Heart left ventricle (tissue), 16 donors: ENCODE measurements at places on chromosomes 6 and 20. TPM values are rescaled to one million over a fixed set of nuclear protein-coding genes. Genes with fewer than 3 reads are reported as not detected.

DNA sequence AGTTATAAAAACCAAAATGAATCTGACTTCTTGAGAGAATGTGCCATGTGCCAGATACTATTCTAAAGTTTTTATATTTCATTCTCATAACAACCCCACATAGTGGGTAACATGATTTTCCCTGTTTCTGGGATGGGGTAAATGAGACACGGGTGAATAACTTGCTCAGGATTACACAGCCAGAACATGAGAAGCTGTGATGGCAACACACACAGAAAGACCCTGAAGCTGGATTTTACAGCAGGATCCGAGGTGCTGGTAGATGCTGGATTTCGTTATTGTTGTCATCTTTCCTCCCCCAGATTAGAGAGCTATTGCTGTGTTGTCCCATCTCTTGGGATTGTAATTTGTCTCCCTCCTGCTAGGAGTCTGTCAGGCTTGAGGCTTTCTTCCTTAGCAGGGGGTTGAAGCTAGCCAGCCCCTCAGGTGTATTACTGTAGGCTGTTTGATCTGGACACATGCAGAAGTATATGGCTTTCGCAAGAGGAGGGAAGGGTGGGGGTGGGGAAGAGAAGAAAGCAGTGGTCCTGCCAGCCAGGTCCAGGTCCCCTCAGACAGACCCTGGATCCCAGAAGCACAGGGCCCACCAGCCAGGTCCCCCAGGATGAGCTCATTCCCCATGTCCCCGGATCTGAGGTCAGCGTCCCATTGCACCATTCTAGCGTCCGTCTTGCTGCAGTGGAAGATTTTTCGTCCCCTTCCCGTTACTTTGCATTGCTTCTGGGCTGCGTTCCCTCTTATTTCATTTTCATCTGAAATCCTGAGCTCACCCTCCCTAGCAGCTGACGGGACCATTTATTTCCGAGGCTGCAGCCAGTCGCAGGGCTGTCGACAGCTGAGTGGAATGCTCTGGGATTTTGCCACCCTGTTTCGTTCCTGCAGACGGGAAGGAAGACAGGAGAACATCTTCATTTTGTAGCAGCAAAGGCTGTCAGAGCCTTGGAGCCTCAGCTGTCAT is 7.3 kb upstream of the KCNG1 start:
- H3K36me3 ChIP-seq: no peaks in the 10 kb centered on the region
- H3K27ac ChIP-seq: no peak overlapping the region
- peaks cover 60% of the 10 kb centered on the region for H3K27me3 ChIP-seq
- peak; percentile 9 for DNase-seq
- no peak overlapping the region for H3K4me3 ChIP-seq

Gene HLA-DQB1
- 2.5 TPM for total RNA-seq

DNA sequence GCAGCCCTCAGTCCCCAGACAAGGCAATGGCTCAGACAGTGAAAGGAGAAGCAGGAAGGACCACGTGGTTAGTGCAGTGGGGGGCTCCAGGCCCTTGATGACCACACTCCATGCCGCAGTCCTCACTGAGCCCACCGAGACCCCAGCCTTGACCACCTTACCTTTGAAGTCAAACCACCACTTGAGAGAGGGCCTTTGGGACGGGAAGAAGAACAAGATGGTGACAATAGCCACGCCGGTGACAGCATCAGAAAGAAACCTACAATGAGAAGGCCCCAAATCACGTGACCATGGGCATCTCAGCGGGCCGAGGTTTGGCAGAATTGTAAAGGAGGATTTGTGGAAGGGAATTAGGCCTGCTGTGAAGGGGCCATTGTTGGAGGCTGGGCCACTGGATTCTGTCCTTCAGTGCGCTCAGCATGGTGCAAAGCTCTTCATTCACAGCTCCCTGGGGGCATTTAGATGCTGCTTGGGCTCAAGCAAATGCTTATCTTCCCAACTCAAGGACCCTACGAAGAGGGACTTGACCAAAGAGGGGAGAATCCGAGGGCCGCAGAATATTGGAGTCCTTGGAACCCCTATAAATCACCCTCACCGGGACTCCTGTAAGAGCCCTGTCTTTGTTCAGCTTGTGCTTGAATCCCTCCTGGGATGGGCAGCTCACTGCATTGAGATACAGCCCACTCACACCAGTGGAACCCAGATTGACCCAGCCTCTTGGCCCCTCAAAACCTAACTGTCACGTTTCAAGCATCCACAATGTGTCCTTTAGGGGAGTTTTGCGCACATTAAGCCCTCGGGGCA is 33.2 kb upstream of the OCSTAMP start:
- H3K4me3 ChIP-seq: no peak overlapping the region
- H3K4me1 ChIP-seq: no peaks in the 10 kb centered on the region
- no peak for DNase-seq
- no peaks in the 10 kb centered on the region for H3K36me3 ChIP-seq

Gene CNR1
- total RNA-seq: 0.47 TPM

DNA sequence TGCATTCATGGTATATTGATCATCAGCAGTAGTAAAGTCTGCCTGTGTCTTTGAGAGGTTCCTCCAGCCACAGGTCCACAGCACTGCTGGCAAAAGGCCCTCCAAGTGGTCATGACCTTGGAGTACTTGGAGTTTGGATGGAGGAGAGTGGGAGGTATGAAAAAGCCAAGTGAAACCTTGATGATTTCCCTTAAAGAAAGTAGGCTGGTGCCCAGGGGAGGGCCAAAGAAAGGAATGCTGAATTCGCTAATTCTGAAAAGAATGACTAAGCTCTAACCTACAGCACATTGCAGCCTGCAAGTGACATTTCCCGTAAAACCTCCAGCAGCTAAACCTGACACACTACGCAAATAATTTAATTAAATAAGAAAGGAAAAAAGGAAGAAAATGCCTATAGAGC is 223.4 kb upstream of the TAB2 start:
- H3K27me3 ChIP-seq: no peaks in the 10 kb centered on the region
- H3K36me3 ChIP-seq: no peaks in the 10 kb centered on the region
- no peaks in the 10 kb centered on the region for H3K4me1 ChIP-seq

- no peak for DNase-seq
- no peaks in the 10 kb centered on the region for H3K36me3 ChIP-seq
- H3K27ac ChIP-seq: no peak overlapping the region
- H3K4me1 ChIP-seq: peaks cover 22% of the 10 kb centered on the region
- H3K4me3 ChIP-seq: no peak overlapping the region
Measured at GRCh38 chr6:89997456-89998445, 103.5 kb downstream of the GJA10 start.

DNA sequence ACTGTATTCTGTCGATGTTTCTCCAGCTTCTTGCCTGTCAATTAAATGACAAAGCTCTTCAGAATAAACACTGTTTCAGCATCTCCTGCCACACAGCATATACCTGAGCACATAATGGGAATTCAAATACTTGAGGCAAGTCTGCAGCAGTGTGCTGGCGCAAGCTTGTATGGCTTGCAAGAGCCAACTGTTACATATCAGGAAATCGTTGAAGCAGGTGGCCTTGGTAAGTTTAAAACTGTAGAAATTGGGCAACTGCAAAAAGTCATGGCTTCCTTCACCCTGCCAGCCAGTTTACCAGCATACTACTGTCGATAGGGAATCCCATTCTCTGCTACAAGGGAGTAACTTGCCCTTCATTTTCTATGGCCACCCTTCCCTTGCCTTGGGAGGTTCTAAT is 23.0 kb downstream of the CPNE1 start:
- H3K27me3 ChIP-seq: no peaks in the 10 kb centered on the region
- no peaks in the 10 kb centered on the region for H3K36me3 ChIP-seq
- no peak for DNase-seq
- no peaks in the 10 kb centered on the region for H3K4me1 ChIP-seq
- no peak overlapping the region for H3K27ac ChIP-seq

Gene GSTA5
- total RNA-seq: not detected

GRCh38 chr6:43257367-43258145 is 14.3 kb downstream of the TTBK1 start:
- H3K36me3 ChIP-seq: no peaks in the 10 kb centered on the region
- no peak overlapping the region for H3K4me3 ChIP-seq
- DNase-seq: no peak

DNA sequence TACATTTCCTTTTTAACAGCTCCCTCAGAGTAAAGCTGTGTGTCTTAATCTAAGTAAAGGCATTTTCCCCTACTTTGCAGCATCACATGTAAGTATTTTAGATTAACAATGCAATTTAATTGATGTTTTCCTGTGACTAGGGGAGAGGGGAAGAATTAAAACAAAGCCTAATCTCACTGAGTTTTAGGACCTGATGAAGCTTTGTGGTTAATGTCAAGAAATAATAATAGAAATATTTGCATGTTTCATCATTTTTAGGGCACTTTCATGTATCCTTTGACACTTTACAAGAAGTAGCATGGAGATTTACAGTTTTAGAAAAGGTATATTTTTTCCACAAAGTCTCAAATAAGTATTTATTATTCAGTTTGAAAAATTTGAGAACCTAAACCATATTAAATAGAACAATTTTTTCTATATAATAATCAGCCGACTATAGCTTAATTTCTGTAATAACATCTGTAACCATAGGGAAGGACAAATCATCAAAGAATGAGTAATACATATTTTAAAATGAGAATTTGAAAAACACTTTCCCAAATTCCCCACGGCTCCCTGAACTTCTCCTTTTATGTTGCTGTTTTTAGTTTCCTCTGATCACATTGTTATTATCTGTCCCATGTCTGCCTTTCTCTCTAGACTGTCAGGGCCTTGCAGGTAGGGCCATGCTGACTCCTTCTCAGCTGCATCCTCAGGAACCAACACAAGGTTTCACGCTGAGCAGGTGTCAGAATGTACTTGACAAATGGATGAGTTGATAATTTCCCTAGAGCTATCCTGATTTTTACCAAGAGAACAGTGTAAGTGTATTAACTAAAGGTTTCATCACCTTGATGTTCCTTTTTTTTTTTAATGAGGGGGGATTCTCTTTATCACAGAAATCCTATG is 338.1 kb downstream of the SYNE1 start:
- H3K27ac ChIP-seq: no peak overlapping the region
- H3K4me1 ChIP-seq: peaks cover 8% of the 10 kb centered on the region
- DNase-seq: no peak
- H3K36me3 ChIP-seq: peaks cover 64% of the 10 kb centered on the region

Gene RAB44
- total RNA-seq: 0.09 TPM

GRCh38 chr6:105593056-105593690 is 190.3 kb upstream of the PREP start:
- H3K27ac ChIP-seq: no peak overlapping the region
- peaks cover 12% of the 10 kb centered on the region for H3K4me1 ChIP-seq
- H3K27me3 ChIP-seq: no peaks in the 10 kb centered on the region
- DNase-seq: no peak
- H3K36me3 ChIP-seq: no peaks in the 10 kb centered on the region

Gene CRYBG1
- 17.7 TPM for total RNA-seq

- no peak overlapping the region for H3K4me3 ChIP-seq
- H3K4me1 ChIP-seq: peaks cover 6% of the 10 kb centered on the region
- no peak overlapping the region for H3K27ac ChIP-seq
- no peaks in the 10 kb centered on the region for H3K36me3 ChIP-seq
- no peak for DNase-seq
Measured at GRCh38 chr6:84779380-84779779, 15.0 kb upstream of the TBX18 start.

- no peak overlapping the region for H3K4me3 ChIP-seq
- H3K27me3 ChIP-seq: no peaks in the 10 kb centered on the region
- H3K4me1 ChIP-seq: no peaks in the 10 kb centered on the region
- no peaks in the 10 kb centered on the region for H3K36me3 ChIP-seq
Measured at GRCh38 chr6:119894811-119895210, 545.2 kb upstream of the MAN1A1 start.

Gene BPI
- not detected for total RNA-seq

- no peaks in the 10 kb centered on the region for H3K36me3 ChIP-seq
- H3K27ac ChIP-seq: no peak overlapping the region
- no peaks in the 10 kb centered on the region for H3K27me3 ChIP-seq
Measured at GRCh38 chr6:96760153-96760687, 77.1 kb downstream of the GPR63 start.

Gene OTOR
- not detected for total RNA-seq

DNA sequence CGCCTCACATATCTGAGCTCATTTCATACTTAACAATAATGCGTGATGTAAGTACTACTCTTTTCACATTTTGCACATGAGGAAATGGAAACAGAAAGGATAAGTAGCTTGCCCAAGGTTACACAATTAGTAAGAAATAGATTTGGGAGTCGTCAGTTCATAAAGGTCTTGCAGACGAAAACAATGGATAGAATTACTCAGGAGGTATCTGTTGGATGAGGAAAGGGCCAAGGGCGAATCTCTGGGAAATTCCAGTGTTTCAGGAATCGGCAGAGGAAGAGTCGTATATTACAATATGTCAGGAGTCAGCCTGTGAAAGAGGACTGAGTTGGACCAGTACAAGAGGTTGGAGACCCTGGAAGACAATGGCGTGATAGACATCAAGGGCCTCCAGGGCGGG is 12.8 kb upstream of the EDN1 start:
- DNase-seq: no peak
- no peak overlapping the region for H3K4me3 ChIP-seq
- no peak overlapping the region for H3K27ac ChIP-seq
- no peaks in the 10 kb centered on the region for H3K27me3 ChIP-seq
- no peaks in the 10 kb centered on the region for H3K36me3 ChIP-seq

Gene ALDH8A1
- 0.26 TPM for total RNA-seq

DNA sequence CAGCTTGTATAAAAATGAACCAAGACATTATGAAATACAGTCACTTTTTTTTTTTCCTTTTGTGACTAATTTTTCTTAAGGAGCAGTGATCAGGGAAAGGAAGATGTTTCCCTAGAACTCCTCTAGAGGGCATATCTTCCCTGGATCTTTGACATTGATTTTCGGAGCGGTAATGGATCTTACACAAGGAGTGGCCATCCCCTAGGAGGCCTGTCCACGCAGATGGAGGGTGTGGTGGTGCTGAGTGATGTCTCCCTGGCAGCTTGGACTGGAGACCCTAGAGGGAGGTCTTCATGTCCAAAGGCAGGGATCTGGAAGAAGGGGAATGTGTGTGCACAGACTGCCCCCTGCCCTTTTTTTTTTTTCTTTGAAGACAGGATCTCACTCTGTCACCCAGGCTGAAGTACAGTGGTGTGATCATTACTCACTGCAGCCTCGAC is 7.0 kb upstream of the KIFC1 start:
- H3K4me3 ChIP-seq: no peak overlapping the region
- no peak overlapping the region for H3K27ac ChIP-seq
- no peaks in the 10 kb centered on the region for H3K36me3 ChIP-seq
- H3K4me1 ChIP-seq: no peaks in the 10 kb centered on the region
- DNase-seq: no peak

DNA sequence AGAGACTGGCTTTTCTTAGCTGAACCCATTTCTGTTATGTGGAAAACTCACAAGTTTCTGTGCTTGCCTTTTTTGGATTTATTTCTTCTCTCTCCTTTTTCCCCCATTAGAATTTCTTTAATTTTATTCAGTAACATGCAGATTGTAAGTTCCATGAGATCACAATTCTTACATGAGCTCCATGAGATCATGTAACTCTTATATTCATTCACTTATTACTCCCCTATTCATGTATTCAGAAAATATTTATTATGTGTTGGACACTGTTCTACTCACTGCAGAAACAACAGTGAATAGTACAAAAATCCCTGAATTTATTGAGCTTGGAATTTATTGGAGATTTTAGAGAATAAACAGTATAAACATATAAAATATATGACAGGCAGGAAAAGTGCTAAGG is 105.8 kb downstream of the INSM1 start:
- no peak for DNase-seq
- no peak overlapping the region for H3K27ac ChIP-seq
- no peaks in the 10 kb centered on the region for H3K4me1 ChIP-seq
- H3K27me3 ChIP-seq: no peaks in the 10 kb centered on the region
- H3K36me3 ChIP-seq: no peaks in the 10 kb centered on the region
- H3K4me3 ChIP-seq: no peak overlapping the region
